Activated naive CD4-positive, alpha-beta T cell treated with anti-CD3 and anti-CD28 coated beads, Interleukin-2, amount 10 ng/mL, durations not matched to agents 7 days and 5 days (primary cell): ENCODE measurements at places on chromosomes 4 and X.
A peak's percentile ranks its signal among the peaks of the same experiment; 100 is the strongest.

- DNase-seq: no peak
Observed at GRCh38 chrX:112841820-112842157, 1.2 kb upstream of the AMOT start.

DNA sequence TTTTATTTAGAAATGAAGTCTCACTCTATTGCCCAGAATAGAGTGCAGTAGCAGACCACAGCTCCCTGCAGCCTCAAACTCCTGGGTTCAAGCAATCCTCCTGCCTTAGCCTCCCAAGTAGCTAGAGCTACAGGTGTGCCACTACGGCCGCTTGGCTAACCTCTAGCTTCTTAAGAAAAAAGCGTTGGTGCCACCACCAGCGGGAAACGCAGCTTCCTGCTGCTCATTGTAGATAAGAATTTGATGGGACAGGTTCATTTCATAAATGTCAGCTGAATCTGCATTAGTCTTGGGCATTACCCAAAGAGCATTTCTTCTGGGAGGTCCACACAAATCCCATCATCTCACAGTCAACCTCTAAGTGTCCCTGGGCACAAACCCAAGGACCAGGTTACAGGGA is 33.2 kb upstream of the NAP1L5 start:
- DNase-seq: no peak

GRCh38 chrX:129802863-129803262 is 23.1 kb downstream of the SASH3 start:
- DNase-seq: no peak

GRCh38 chr4:152155070-152155469 is 380.8 kb downstream of the FBXW7 start:
- DNase-seq: no peak

GRCh38 chr4:6300359-6300758 is 30.7 kb downstream of the WFS1 start:
- no peak for DNase-seq

- DNase-seq: no peak
Observed at GRCh38 chr4:88045021-88045420, 37.6 kb downstream of the PKD2 start.

DNA sequence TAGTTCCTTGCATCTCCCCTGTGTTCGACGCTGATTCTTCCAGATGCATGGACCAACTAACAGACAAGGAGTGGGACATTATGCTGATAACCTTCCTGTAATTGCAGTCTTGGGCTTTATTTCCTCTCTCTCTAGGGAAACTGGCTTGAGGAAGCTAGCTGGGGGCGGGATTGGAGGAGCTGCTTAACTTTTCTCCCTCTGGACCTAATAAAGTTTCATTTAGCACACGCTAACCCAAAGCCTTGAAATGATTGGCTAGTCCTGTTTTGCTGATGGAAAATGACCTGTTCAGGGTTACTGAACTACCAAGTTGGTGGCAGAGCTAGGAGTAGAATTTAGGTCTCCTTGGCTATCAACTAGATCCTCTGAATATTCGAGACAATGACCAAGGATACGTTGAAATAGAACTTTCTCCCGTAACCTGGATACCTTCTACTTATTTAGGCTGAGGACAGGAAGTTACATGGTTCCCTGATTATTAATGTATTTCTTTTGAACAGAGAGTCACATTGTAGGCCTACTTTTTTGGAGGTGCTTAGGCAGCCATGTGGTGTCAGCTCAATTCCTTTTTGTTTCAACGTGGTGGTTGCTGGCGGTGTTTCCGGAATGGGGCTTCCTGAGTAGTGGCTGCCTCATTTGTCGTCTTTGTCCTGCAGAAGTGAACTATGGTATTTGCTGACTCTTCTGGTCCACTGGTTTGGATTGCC is 2.0 kb downstream of the PGK1 start:
- peak; percentile 55 for DNase-seq

GRCh38 chrX:2507904-2508627 is 7.3 kb upstream of the DHRSX start:
- no peak for DNase-seq

DNA sequence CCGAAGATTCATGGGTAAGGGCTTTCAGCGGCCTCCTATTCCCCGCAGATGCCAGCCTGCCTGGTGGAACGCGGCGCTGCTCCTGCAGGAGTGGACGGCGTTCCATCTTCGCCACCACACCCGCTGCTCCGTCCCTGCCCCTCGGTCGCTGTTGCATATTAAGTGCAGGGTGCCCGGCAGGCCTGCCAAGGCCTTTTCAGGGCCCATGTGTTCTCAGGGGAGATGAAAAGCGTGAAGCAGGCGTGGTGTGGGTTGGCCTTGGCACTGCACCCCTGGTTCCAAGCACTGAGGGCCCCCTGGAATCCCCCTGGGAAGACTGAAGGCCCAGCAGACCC is 52.0 kb downstream of the SORCS2 start:
- DNase-seq: no peak

DNA sequence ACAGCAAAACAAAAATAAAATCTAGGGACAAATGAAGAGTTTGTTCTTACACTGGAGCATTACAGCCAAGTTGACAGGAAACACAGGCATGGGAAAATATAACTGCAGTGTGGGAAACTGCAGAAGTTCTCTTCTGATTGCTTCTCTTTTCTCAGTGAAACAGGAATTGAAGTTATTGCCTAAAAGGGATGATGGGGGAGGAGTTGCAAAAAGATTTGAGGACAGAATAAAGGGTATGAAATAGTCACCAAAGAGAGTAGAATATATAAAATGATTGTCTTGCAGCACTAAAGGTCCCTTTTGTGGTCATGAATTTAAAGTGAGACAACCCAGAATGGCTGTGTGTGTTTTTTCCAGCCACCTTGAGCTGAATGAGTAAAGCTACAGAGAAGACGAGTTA is 103.7 kb downstream of the JADE1 start:
- DNase-seq: no peak

- DNase-seq: no peak
Observed at GRCh38 chr4:43758836-43759235, 689.8 kb downstream of the KCTD8 start.

- no peak for DNase-seq
Observed at GRCh38 chrX:152245213-152245612, 106.8 kb upstream of the MAGEA10 start.

DNA sequence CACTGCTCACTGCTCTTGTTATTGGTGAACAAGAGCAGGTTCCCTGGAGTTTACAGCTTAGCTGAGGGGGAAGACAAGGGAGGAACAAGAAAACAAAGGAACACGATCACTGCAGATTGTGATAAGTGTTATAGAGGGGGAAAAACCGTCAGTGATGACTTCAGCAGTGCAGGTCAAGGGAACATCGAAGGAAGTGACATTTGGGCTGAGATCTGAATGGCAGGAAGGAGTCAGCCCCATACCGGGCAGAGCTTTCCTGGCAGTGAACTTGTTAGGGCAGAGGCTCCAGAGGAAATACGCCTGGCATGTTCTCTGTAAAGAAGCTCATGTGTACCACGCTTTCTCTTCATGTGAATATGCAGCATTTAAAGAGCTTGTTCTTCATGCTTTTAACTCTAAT is 78.1 kb downstream of the LDB2 start:
- no peak for DNase-seq

DNA sequence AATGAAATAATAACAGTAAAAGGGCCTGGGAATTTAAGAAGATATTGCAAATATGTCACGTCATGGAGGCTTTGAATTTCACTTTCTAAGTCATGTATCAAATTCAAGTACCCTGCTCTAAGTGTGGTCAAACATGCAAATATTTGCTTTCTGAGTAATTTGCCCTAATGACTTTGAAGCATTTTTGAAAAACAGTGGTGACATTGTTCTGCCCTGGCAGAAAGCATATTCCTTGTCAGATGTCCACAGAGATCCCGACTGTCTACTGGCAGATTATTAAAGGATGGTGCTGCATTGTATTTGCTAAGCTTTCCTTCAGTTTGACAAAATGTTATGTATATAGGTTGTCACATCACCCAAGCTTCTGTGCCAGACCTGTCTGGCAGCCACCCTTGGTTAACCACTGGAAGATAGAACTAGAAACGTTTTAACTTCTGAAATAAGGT is 92.5 kb downstream of the ANK2 start:
- DNase-seq: no peak

DNA sequence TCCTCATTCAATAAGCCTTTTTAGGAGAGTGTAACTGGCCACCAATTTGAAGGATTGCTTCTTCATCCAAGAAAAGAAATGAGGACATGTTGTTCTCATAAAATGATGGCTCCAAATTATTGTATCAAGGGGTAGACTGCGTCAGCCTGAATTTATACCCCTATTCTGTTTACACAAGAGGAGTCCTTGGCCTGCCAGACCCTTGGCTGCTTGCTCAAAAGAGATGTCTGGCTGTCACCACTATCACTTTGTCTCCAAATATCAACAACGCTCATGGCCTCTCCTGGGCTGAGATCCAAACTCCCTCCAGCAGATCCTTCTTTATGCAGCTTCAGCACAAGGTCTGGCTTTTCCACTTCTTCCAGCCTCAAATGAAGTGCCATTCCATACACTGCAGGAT is 127.9 kb downstream of the OR13H1 start:
- no peak for DNase-seq

GRCh38 chr4:51909236-51909703 is 66.3 kb downstream of the DCUN1D4 start:
- no peak for DNase-seq

- no peak for DNase-seq
Observed at GRCh38 chrX:130691576-130691975, 211.4 kb downstream of the ENOX2 start.

GRCh38 chr4:6492027-6492590 is 19.7 kb upstream of the PPP2R2C start:
- DNase-seq: no peak

GRCh38 chr4:126238013-126238412 is 923.3 kb downstream of the FAT4 start:
- no peak for DNase-seq

- no peak for DNase-seq
Observed at GRCh38 chr4:118877797-118878196, 10.9 kb upstream of the SYNPO2 start.

GRCh38 chr4:42216664-42217063 is 64.2 kb upstream of the BEND4 start:
- no peak for DNase-seq

DNA sequence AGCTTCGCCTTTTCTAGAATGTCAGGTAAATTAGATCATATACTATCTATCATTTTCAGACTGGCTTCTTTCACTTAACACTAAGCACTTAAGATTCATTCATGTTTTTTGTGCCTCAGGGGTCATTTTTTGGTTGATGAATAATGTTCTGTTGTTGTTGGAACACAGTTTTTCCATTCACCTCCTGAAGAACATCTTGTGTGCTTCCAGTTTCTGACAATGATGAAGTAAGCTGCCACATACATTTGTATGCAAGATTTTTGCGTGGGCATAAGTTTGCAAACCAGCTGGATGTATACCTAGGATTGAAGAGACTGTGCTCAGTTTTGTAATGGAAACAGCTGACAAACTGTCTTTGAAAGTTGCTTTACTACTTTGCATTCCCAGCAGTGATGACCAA is 37.6 kb downstream of the MAGEA9 start:
- no peak for DNase-seq

GRCh38 chr4:77877771-77878565 is 15.3 kb downstream of the MRPL1 start:
- no peak for DNase-seq

DNA sequence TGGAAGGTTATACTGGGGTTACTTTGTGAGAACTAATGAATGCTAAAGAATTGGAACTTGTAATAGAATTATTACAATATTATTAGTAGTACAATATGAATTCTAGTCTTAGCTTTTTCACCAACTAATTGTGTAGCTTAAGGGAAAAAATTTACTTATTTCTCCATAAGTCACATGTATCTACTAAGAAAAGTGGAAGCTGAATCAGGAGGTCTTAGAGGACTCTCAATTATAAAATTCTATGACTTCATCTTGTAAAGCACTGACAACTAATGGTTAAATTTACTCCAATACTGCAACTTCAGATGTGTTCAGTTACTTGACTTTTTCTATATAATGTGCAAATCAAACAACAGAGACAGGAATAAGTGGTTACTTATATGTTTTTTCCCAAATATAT is 899 bp upstream of the TMPRSS11D start:
- no peak for DNase-seq

DNA sequence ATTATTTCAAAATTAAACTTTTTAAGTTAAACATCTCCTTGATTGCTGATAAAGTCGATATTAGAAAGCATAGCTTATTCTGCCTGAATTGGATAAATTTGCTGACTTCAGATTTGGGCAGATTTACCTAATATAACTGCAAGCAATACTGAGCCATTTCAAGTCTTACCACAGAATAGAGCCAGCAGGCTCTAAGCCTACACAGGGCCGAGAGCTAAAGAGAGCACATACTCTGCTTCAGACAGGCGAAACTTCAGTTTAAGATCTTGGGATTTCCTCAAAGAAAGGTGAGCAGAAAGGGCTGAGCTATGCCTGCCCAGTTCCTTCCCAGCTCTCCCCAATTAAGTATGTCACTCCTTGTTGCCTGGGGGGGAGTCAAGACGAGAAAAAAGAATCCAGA is 240.6 kb upstream of the NOCT start:
- DNase-seq: no peak

GRCh38 chrX:104351173-104351769 is 96.5 kb upstream of the ESX1 start:
- DNase-seq: no peak

- no peak for DNase-seq
Observed at GRCh38 chr4:145218251-145218650, 37.9 kb upstream of the OTUD4 start.

GRCh38 chrX:128805236-128805635 is 718.1 kb downstream of the SMARCA1 start:
- DNase-seq: no peak

DNA sequence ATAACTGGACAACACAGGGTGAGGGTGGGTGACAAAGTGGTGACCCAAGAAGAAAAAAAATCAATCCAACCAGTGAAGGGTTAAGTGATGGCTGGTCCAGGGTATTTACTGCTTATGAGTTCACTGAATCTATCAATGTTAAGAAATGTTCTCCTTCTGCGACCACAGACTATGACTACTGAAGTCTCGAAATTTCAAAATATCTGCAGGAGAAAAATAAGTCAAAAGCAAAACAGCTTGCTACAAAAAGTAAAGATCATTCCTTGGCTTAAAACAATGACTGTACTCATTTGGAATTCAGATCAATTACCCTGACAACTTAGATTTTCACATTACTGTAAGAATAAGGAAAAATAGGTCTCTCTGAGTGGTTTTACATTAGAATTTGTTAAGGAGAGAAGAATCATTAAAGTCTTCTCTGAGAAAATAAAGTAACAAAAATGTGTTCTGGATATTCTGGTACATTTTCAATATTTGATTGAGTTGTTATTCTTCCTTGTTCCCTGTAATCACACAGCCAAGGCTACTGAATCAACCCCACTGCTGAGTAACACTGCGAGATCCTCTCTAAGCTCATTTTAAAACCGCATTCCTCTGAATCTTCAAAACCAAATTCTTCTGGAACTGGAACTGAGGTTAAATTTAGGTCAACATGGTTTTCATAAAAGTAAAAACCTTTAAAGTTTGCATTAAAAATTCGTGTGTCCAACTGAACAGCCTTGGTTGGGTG is 22.7 kb downstream of the SMPX start:
- DNase-seq: no peak

- DNase-seq: no peak
Observed at GRCh38 chrX:69289046-69289792, 124.0 kb upstream of the PJA1 start.
